ENCODE measurements at places on chromosomes 16 and 17.

GRCh38 chr16:58264961-58265479 lies 29.8 kb downstream of the PRSS54 start:
- no peak overlapping the region for H3K4me3 ChIP-seq
- DNase-seq: no peak
- H3K27me3 ChIP-seq: no peaks in the 10 kb centered on the region
- peaks cover 9% of the 10 kb centered on the region for H3K36me3 ChIP-seq
- H3K27ac ChIP-seq: peak overlapping the region; percentile 7

- no peaks in the 10 kb centered on the region for H3K4me1 ChIP-seq
- peaks cover 19% of the 10 kb centered on the region for H3K27me3 ChIP-seq
- H3K36me3 ChIP-seq: no peaks in the 10 kb centered on the region
- H3K4me3 ChIP-seq: no peak overlapping the region
These were observed 670.1 kb upstream of the C16orf82 start for GRCh38 chr16:26396511-26397235.

- peak within 1 kb of the TSS; percentile 78 for H3K4me3 ChIP-seq
- H3K27me3 ChIP-seq: no peaks in the 10 kb centered on the region
- peak within 1 kb of the TSS; percentile 36 for H3K27ac ChIP-seq
These were observed at the start of gene GALK1 for GRCh38 chr17:75764711-75765421. Gene GALK1 (minus strand): TSS chr17:75765192. CDS start chr17:75765136, 56 bp downstream.

GRCh38 chr16:74740795-74741304 lies 33.8 kb downstream of the FA2H start:
- DNase-seq: no peak
- H3K36me3 ChIP-seq: no peaks in the 10 kb centered on the region
- H3K4me1 ChIP-seq: peaks cover 11% of the 10 kb centered on the region

- peaks cover 8% of the 10 kb centered on the region for H3K36me3 ChIP-seq
- H3K27me3 ChIP-seq: no peaks in the 10 kb centered on the region
- no peak overlapping the region for H3K27ac ChIP-seq
- H3K4me1 ChIP-seq: peaks cover 4% of the 10 kb centered on the region
- H3K4me3 ChIP-seq: no peak overlapping the region
These were observed 132.6 kb downstream of the PITPNC1 start for GRCh38 chr17:67509390-67510287.

GRCh38 chr17:63039899-63040602 lies 74.0 kb downstream of the TANC2 start:
- no peaks in the 10 kb centered on the region for H3K27me3 ChIP-seq
- H3K36me3 ChIP-seq: no peaks in the 10 kb centered on the region
- no peak overlapping the region for H3K4me3 ChIP-seq
- no peak overlapping the region for H3K27ac ChIP-seq
- DNase-seq: no peak

DNA sequence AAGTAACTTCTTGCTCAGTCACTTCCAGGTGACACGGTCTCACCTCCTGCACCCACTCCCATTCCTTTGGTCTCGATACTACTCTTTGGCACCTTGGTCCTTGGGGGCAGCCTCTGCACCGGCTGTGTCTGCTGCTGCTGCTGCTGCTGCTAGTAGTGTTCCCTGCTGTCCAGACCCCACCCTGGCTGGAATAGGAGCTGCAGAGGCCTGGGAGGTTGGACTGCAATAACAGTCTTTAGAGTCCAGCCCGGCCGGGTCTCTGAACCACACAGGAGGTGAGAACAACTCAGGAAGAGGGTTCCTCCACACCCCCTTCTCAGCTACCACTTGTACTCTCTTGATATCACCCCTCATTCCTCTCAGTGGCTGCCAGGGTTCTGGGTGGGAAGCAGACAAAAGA lies 231.1 kb upstream of the NLRP1 start:
- H3K27me3 ChIP-seq: peaks cover 30% of the 10 kb centered on the region
- H3K27ac ChIP-seq: no peak overlapping the region
- peaks cover 9% of the 10 kb centered on the region for H3K4me1 ChIP-seq
- DNase-seq: no peak

GRCh38 chr17:42347198-42347597 lies 41.0 kb downstream of the STAT3 start:
- H3K4me3 ChIP-seq: no peak overlapping the region
- DNase-seq: no peak
- H3K27me3 ChIP-seq: no peaks in the 10 kb centered on the region
- no peak overlapping the region for H3K27ac ChIP-seq
- peaks cover 12% of the 10 kb centered on the region for H3K4me1 ChIP-seq

DNA sequence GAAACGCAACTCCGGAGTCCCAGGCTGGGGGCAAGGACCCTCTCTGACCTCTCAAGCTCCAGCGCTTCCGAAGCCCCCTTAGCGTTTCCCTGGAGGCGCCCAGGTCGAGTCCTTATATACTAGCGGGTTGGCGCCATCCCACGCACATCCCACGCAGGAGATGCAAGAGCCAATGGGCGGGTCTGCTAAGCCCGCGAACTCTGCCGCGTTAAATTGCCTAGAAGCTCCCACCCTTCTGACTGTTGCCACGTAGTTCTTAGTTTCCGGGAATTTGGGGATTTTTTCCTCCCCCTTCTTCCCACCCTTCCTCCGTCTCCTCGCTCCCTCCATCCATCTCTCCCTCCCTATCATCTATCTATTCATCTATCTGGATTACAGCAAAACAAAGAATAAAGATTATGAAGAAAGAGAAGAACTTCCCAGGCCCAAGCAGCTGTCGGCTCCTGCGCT lies at the start of gene SLFN11:
Gene SLFN11 (minus strand): TSS at position 88 of the 450 bp plus-strand sequence. CDS start 9,814 bp downstream, outside the sequence.
- peaks cover 19% of the 10 kb centered on the region for H3K36me3 ChIP-seq
- H3K4me3 ChIP-seq: peak within 1 kb of the TSS; percentile 91
- DNase-seq: no peak
- peaks cover 5% of the 10 kb centered on the region for H3K4me1 ChIP-seq
- H3K27me3 ChIP-seq: peaks cover 73% of the 10 kb centered on the region

DNA sequence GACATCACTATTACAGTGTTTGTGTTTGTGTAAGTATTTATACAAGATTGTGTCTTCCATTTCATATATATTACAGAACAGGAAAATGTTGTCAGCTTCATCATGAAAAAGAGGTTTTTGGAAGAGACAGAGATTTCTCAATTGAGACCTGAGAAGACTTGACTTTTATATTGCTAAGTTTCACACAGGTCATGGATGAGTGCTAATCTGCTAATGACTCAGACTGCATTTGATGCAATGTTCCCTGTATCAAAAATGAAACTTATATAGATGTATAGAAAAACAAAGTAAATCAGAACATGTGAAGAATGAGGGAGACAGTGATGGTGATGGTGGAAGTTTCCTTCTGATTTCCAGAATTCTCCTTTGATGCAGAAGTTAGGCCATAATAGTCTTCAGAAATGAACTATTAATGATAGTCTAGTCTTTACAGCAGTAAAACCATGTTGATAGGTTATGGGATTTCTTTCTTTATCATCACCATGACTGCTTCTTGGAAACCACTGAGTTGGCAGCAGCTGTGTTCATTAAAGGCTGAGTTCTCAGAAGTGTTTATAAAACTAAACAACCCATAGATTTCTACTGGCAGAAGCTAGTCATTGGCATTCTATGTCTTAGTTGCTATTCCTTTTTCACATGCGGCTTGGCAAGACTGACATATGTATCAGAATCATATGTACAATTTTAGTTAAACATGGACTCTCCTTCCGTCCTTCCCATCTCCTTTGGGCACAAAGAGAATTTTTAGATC lies 56.1 kb downstream of the PCTP start:
- no peak overlapping the region for H3K27ac ChIP-seq
- no peak overlapping the region for H3K4me3 ChIP-seq
- DNase-seq: no peak
- no peaks in the 10 kb centered on the region for H3K36me3 ChIP-seq
- no peaks in the 10 kb centered on the region for H3K27me3 ChIP-seq

DNA sequence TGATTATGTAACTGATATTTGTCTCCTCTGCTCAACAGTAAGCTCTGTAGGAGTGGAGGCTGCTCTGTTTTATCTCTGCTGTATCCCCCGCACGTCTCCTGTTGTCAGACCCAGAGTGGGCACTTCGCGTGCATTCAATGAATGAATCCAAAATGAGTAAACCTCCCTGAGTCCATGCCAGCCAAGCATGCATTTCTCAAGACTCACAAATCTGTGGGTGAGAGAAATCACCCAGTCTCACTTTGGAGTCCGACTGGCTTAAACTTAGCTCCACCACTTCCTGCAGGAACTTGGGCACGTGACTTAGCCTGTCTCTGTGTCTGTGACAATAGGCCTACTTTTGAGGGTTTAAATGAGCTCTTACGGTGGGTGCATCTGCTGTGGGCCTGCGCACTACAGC lies 3.7 kb downstream of the PNPO start:
- no peak overlapping the region for H3K4me3 ChIP-seq
- no peak for DNase-seq
- H3K27ac ChIP-seq: no peak overlapping the region
- peaks cover 5% of the 10 kb centered on the region for H3K27me3 ChIP-seq

GRCh38 chr17:69314246-69315065 lies 12.5 kb downstream of the ABCA5 start:
- no peaks in the 10 kb centered on the region for H3K36me3 ChIP-seq
- peak overlapping the region; percentile 60 for H3K27ac ChIP-seq
- H3K27me3 ChIP-seq: no peaks in the 10 kb centered on the region
- no peak for DNase-seq
- peaks cover 11% of the 10 kb centered on the region for H3K4me1 ChIP-seq

GRCh38 chr17:78892520-78892919 lies 10.5 kb downstream of the CEP295NL start:
- no peaks in the 10 kb centered on the region for H3K27me3 ChIP-seq
- no peak for DNase-seq
- H3K36me3 ChIP-seq: peaks cover 20% of the 10 kb centered on the region

- H3K4me1 ChIP-seq: peaks cover 21% of the 10 kb centered on the region
- H3K27ac ChIP-seq: peak overlapping the region; percentile 30
- H3K36me3 ChIP-seq: no peaks in the 10 kb centered on the region
These were observed 1.8 kb downstream of the CDH8 start for GRCh38 chr16:62034231-62035114.

DNA sequence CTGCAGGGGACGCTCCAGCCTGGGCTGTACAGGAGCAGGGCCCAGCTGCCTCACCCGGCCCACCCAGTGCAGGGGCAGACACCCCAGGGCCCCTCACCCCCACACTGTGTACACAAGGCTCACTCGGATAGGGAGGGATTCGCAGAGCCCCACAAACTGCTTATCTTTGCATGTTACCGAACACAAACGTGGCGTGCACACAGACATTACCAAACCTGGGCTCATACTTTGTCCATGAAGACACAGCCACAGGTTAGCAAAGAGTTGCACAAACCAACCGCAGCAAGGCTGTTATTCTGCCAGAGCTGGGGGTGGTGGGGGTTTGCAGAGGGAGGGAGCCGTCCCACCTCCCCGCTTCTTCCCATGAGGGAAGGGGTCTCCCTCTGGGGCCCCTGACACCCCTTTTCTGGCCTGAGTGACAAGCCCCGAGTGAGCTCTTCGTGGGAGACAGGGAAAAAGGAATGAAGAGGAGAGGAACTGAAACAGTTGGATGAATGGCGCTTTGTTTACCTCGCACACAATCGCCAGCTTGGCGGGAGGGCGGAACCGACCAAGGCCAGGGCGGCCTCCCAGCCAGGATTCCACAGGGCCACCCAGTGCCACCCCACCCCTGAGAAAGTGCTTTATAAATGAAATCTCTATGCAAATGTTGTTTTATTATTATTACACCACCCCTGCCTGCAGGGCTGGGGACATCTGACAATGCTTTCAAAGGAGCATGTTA lies 434 bp upstream of the CPSF4L start:
- DNase-seq: no peak
- H3K4me1 ChIP-seq: peaks cover 31% of the 10 kb centered on the region
- no peaks in the 10 kb centered on the region for H3K36me3 ChIP-seq
- peak overlapping the region; percentile 59 for H3K4me3 ChIP-seq

DNA sequence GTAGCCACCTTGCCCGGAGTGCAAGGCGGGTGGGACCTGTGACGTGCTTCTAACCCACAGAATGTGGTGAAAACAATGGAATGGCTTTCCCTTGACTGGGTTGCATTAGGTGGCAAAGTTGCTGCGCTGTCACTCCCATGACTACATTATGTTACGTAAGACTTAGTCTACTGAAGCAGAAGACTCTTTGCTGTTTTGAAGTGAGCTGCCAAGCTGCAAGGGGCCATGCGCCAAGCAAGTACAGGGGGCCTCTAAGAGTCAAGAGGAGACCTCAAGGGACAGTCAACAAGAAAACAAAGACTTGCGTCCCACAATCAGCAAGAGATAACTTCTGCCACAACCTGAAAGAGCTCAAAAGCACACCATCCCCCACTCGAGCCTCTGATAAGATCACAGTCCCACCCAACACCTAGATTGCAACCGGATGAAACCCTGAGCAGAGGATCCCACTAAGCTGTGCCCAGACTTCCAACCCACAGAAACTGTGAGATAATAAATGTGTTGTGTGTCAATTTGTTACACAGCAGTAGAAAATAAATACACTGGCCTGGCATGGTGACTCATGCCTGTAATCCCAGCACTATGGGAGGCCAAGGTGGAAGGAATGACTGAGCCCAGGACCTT lies 16.5 kb downstream of the ANKRD11 start:
- H3K27ac ChIP-seq: peak overlapping the region; percentile 84
- peaks cover 51% of the 10 kb centered on the region for H3K4me1 ChIP-seq
- peak overlapping the region; percentile 27 for H3K4me3 ChIP-seq
- no peak for DNase-seq

- no peak for DNase-seq
- H3K27ac ChIP-seq: peak within 1 kb of the TSS; percentile 90
- peak within 1 kb of the TSS; percentile 93 for H3K4me3 ChIP-seq
These were observed at the start of gene MXRA7 for GRCh38 chr17:76710863-76711611. Gene MXRA7 (minus strand): TSS chr17:76710965. CDS start chr17:76710946, 19 bp downstream.

DNA sequence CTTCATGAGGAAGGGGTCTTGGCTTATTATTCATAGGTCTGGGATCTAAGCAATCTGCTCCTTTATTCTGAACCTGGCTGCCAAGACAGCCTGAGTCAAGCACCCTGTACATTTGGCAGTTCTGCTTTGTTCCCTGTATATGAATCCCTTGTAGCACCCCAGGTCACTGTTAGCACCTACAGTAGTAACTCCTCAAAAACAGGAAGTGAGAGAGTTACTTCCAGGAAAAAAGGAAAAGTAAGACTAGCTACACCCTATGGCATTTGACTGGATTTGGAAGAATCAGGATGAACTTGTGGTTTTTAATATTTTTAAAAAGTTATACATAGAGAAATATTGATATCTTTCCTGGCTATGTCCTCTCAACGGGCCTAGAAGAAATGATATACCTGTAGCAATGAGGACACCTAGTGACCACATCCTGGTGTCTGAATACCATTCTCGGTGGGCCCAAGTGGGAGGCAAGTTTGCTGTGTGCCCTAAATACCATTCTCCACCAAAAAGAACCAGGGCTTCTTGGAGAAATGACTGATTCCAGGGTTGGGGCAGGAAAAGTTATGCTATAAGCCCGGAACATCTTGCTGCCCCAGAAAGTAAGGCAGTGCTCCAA lies 9.9 kb downstream of the ANKRD40 start:
- H3K36me3 ChIP-seq: peaks cover 17% of the 10 kb centered on the region
- H3K4me3 ChIP-seq: no peak overlapping the region
- H3K27me3 ChIP-seq: no peaks in the 10 kb centered on the region
- no peak overlapping the region for H3K27ac ChIP-seq
- DNase-seq: no peak

DNA sequence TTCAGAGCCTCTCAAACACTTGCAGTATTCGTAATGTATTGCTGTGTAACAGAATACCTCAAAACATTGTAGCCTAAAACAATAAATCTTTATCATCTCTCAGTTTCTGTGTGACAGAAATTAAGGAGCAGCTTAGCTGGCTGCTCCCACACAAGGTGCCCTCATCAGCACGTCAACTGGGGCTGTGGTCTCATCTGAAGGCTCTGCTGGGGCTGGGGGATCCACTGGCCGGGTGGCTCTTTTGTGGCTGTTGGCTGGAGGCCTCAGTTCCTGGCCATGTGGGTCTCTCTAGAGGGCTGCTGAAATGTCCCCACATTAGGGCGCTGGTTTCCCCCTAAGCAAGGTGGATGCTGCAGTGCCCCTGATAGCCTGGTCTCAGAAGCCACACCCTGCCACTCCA lies 113.4 kb upstream of the CIBAR2 start:
- H3K36me3 ChIP-seq: peaks cover 3% of the 10 kb centered on the region
- no peak overlapping the region for H3K27ac ChIP-seq
- H3K27me3 ChIP-seq: peaks cover 7% of the 10 kb centered on the region
- H3K4me1 ChIP-seq: peaks cover 64% of the 10 kb centered on the region
- DNase-seq: no peak
